ENCODE measurements at places on chromosomes 16 and 17.

GRCh38 chr16:28932339-28933141, 769 bp downstream of the CD19 start:
- DNase-seq = no peak

DNA sequence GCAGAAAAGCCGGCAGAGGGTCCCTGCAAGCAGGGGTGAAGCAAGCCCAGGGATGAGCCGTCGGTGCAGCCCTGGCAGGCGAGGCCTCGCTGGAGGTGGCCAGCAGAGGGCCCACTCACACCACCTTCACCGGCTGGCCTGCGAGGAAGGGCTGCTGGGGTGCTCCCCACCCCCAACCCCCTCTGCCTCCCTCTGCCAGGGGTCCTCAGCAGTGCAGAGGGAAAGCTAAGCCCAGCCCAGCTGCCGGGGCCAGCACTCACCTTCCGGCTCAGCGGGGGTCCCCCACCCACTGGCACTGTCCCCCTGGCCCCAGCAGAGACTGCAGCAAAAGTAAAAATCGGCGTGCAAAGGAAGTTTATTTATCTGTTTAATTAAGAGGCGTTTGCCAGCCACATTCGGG, 113.4 kb downstream of the ENGASE start:
- peak; percentile 32 for DNase-seq

GRCh38 chr17:50763716-50764475, 3.4 kb downstream of the ANKRD40CL start:
- DNase-seq = peak; percentile 5

GRCh38 chr17:72822358-72823023, 270.0 kb downstream of the SLC39A11 start:
- DNase-seq = no peak

DNA sequence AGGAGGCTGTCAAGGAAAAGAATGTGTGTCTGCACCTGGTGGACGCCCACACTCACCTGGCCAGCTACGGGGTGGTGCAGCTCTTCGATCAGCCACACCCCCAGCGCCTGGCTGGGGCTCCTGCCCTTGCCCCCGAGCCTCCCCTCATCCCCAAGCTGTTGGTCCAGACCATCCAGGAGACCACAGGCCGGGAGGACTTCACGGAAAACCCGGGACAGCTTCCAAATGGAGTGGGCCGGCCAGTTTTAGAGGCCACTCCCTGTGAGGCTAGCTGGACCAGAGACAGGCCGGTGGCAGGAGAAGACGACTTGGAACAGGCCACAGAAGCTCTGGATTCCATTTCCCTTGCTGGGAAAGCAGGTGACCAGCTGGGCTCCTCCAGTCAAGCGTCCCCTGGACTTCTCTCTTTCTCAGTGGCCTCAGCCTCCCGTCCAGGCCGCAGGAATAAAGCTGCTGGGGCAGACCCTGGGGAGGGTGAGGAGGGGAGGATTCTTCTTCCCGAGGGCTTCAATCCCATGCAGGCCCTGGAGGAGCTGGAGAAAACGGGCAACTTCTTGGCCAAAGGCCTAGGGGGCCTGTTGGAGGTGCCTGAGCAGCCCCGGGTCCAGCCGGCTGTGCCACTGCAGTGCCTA, 2.2 kb downstream of the WDR81 start:
- no peak for DNase-seq

DNA sequence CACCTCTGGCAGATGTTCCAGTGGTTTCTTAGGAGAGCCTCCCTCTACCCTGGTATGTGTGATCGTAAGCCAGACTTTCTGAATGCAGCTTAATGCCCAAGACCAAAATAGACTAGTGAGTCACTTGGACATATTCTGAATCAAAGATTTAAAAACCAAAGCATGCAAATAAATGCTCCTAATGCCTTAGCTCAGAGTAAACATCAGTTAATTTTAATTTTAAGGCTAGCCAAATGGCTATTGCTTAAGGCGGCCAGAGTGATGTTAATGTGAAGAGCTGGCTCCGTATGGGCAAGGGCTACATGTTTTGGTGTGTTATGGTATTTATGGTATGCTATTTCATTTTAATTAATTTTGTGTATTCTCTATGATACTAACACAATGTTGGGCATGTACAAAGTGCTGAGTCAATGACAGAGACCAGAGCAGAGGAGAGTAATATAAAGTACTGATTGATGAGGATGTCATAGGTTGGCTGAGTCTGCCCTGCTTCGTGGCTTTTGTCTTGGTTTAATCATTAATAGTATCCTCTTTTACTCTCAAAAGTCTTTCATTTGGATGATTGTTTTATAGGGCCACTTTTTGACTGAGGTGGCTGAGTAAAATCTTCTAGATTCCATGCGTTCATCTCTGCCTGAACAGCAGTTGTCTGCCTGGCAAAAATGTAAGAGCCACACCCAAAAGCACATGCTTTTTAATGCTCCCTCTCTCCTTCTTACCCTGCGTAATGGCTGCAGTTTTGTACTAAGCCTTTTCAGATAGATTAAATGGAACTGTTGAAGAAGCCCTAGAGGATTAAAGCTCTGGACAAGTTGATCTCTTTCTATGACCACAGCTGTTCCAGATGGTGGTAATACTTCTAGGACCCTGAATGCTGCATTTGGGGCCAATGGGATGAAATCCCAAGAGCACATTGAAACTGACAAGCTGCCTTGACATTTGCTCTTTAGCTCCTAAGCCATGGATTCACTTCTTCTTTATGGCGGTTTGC, 59.6 kb downstream of the MAP2K6 start:
- no peak for DNase-seq

DNA sequence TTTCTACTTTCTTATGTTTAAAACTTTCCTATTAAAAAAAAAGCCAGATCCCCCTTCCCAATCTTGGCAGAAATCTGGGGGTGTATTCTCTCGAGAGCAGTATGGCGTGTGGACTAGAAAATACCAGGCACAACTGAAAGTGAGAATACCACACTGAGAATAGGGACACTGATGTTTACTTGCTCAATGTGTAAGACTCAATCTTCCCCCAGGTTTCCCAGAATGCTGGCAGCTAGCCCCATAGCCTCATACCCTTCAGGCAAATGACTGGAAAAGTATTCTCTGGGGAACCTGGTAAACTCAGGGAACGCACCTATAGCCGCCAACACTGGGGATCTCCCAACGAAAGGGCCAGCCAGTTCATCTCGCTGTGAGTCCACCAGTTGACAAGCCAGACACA, 15.3 kb downstream of the ZZEF1 start:
- DNase-seq = no peak

- no peak for DNase-seq
These were observed 1.9 kb upstream of the MTSS2 start for GRCh38 chr16:70687671-70688245.

DNA sequence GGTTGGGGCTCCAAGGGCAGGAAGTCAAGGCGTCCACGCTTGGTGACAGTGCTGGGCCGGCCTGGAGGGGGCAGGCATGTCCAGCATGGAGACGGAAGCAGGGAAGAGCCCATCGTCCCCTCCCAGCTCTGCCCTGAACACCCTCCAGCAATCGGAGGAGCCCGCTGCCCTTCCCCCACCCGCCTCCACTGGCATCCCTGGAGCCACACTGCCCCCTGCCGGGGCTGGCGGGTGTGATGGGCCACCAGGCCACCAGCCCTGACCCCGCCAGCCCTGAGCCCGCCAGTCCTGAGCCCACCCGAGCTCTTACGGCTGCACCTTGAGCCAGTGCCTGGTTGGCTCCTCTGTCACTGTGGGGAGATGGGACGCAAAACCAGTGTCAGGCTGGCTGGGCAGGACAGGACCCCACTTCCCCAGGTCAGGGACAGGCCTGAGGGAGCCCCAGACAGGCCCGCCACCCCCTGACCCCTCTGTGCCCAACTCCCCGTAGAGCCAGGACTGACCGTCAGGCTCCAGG, 4.1 kb upstream of the CDH15 start:
- peak; percentile 93 for DNase-seq

DNA sequence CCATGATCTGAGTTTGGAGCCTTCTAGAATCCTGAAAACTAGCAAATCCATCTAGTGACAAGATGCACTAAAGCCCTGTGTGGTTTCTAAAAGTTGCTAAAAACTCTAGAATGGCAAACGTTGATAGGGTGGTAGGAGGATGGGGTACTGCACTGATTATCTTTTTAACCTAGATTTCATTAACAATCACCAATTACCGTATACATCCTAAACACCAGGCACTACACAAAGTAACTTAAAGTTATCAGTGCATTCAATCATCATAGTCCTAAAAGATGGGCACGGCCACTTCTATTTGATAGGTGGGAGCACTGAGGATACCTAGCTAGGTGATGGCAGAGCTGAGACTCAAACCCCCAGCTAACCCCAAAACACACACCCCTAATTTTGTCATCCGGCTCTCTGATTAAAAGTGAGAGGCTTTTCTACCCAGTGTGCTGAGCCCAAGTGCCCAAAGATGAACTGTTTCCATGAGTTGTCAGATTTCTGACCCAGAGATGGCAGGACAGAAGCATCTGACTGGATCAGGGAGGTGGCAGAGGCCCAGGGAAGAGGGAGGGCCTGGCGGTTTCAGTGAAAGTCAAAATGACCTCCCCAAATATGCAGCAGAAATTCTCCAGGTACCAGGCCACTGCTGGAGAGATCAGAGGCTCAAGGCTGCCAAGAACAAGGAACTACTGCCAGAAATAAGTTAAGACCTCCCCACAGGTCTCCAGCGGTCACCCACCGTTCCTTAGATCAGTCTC, 396.8 kb downstream of the SOX9 start:
- DNase-seq = no peak

DNA sequence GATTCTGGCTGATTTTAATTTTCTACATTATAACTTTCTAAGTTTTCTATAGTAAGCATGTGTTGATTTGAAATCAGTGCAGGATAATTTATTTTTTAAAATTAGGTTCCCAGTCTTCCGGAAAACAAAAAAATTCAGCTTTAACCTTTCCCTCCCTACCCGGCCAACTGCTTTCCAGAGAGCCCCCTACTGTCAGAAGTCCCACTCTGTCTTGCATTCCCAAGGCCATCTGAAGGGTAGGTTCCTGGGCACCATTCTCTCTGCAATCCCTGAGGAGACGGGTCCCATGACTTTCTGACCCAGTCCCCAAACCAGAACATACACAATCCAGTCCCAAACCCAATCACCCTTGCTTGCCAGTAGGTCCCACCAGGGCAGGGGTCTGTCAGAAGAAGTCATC, 200.3 kb downstream of the CYLD start:
- DNase-seq = no peak

GRCh38 chr17:77821114-77821513, 137.4 kb upstream of the TNRC6C start:
- DNase-seq = no peak

- DNase-seq = no peak
These were observed 15.7 kb downstream of the ZDHHC7 start for GRCh38 chr16:84995663-84996062.

- DNase-seq = no peak
These were observed 41.8 kb downstream of the TEKT5 start for GRCh38 chr16:10652730-10653590.

- DNase-seq = no peak
These were observed 234.4 kb downstream of the ZNF423 start for GRCh38 chr16:49621241-49622083.

DNA sequence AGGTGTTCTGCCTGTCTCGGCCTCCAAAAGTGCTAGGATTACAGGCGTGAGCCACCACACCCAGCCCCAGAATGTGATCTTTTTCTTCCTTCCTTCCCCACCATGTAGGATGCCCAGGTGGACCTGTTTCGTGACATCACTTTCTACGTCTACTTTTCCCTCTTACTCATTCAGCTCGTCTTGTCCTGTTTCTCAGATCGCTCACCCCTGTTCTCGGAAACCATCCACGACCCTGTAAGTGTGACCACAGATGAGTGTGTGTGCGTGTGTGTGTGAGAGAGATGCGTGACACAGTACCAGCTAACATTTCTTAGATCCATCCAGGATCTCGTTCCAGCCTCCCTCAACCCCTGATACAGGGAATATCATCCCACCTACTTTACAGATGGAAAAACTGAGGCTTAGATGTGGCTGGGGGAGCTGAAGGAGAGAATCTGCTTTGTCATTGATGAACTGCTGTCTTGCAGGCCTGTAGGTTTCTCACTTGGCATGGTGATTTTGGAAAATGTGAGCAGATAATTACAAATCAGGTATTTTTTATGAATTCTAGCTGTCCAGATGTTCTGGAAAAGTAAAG, 67.1 kb downstream of the ABCC1 start:
- no peak for DNase-seq

DNA sequence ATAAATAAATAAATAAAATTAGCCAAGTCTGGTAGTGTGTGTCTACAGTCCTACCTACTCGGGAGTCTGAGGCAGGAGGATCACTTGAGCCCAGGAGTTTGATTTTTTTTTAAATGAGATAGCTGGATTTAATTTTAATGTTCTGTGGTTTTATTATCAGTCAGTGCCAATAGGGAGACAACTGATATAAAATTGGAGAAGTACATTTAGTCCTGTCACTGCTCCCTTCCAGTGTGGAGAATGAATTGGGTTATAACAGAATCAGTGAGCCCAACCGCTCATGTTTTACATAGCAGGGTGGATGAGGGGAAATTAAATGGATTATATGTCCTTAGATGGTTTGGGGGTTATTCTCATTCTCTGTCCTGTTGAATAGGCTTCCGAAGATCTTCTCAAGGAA, 6.2 kb downstream of the NME1 start:
- DNase-seq = no peak

DNA sequence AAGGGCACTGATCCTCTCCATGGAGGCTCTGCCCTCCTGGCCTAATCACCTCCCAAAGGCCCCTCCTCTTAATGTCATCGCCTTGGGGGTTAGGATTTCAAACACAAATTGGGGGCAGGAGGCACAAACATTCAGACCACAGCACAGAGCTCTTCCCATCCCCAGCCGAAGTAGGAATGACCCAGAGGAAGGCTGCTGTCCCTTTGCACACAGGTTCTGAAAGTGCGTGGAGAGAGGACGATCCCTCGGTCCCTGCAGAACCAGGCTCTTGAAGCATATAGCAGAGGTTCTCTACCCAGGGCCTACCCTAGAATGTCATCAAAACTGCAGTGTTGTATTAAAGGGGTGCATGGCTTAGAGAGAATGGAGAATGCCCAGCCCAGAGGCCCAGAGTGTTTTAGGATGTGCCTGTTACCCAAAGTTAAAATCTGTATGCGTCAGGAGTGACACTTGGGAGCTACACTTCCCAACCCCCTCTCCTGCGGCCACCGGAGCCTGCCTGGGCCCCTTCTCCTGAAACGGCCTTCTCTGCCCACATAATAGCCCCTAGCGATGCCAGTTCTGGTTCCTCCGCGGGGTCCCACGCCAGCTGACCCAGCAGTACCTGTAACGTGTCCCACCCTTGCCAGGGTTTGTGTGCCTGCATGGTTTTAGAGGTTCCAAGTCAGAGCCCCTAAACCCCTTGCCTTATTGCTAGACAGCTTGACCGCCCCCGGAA, 159.5 kb upstream of the CACNG5 start:
- DNase-seq = no peak

DNA sequence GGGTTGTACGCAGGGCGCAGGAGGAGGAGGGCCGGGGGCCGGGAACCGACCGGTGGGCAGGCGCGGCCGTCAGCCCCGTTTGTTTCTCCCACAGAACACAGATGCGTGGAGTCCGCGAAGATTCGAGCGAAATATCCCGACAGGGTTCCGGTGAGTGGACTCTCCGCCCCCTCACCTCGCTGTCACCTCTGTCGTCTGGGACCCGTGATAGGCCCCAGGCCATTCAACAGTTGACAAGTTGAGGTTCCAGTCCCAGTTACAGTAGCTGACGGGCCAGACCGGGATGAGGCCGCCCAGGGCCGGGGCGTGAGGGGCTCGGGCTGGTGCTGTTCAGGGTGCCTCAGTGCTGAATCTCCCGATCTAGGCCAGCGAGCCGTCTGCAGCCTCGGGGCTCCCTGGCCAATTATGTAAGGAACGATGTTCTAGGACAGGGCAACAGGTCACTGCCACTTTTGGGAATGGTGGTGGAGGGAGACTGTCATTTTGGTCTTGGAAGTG, 628 bp downstream of the GABARAPL2 start:
- no peak for DNase-seq

GRCh38 chr16:31487720-31488467, 5.0 kb downstream of the SLC5A2 start:
- no peak for DNase-seq
